Psoas muscle (tissue), 8 donors: ENCODE measurements at places on chromosomes 4 and X. TPM values are rescaled to one million over a fixed set of nuclear protein-coding genes. Genes with fewer than 3 reads are reported as not detected.

The PRKG2 gene
- 0.28 TPM for total RNA-seq

The PPP1R2C gene
- total RNA-seq = not detected

The RRAGB gene
- total RNA-seq = 7.0 TPM

The TRAM1L1 gene
- total RNA-seq = 0.11 TPM

The SOWAHB gene
- not detected for total RNA-seq

The SORBS2 gene
- 30.4 TPM for total RNA-seq

The MEPE gene
- total RNA-seq = not detected

The CT55 gene
- not detected for total RNA-seq

The NLGN3 gene
- total RNA-seq = 0.07 TPM

The MTCP1 gene
- total RNA-seq = 15.6 TPM

The SMARCA1 gene
- 19.0 TPM for total RNA-seq

The ETNPPL gene
- total RNA-seq = 0.25 TPM

The CXXC4 gene
- 0.13 TPM for total RNA-seq

The ENAM gene
- total RNA-seq = 4.2 TPM

The PTPN13 gene
- total RNA-seq = 2.4 TPM

The TMPRSS11A gene
- total RNA-seq = not detected

The CFAP47 gene
- total RNA-seq = not detected

The OTUD6A gene
- not detected for total RNA-seq

The AWAT1 gene
- not detected for total RNA-seq

The DNAJB14 gene
- total RNA-seq = 10.1 TPM

The TKTL2 gene
- not detected for total RNA-seq

The FOXR2 gene
- not detected for total RNA-seq

The PRMT9 gene
- total RNA-seq = 5.1 TPM

The FRG2 gene
- not detected for total RNA-seq

The IL9R gene
- total RNA-seq = not detected

The USP17L30 gene
- total RNA-seq = not detected

The SUPT20HL1 gene
- total RNA-seq = not detected

The JAKMIP1 gene
- not detected for total RNA-seq

The KIAA1210 gene
- total RNA-seq = not detected

The AFF2 gene
- total RNA-seq = 0.15 TPM

The TECRL gene
- 47.9 TPM for total RNA-seq

The FAM13A gene
- total RNA-seq = 15.2 TPM
